ENCODE measurements at places on chromosomes 2 and 18.
A peak's percentile ranks its signal among the peaks of the same experiment; 100 is the strongest.

GRCh38 chr2:1306014-1306686, 107.1 kb upstream of the TPO start:
- no peak for DNase-seq

DNA sequence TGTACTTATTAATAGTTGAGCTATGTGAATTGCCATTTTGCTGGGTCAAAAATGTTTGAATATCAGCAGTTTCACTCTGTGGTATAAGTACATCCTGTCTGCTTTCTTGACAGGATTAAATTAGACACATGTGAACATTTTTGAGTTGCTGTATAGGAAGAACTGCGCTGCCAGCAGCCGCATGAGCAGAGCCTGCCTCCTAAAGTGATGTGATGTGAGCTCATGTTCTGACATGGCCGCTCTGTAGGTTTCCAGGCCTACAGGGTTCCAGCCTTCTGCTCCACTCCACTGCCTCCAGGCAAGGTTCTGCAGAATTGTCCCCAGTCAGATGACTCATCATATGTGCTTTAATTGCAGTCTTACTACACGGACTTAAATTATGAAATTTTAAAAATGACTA, 119.7 kb upstream of the NFATC1 start:
- no peak for DNase-seq

GRCh38 chr2:15126373-15126772, 434.8 kb downstream of the NBAS start:
- no peak for DNase-seq

GRCh38 chr2:164570475-164570874, 50.8 kb downstream of the GRB14 start:
- DNase-seq = no peak

GRCh38 chr2:23366720-23367119, 18.3 kb upstream of the KLHL29 start:
- no peak for DNase-seq

DNA sequence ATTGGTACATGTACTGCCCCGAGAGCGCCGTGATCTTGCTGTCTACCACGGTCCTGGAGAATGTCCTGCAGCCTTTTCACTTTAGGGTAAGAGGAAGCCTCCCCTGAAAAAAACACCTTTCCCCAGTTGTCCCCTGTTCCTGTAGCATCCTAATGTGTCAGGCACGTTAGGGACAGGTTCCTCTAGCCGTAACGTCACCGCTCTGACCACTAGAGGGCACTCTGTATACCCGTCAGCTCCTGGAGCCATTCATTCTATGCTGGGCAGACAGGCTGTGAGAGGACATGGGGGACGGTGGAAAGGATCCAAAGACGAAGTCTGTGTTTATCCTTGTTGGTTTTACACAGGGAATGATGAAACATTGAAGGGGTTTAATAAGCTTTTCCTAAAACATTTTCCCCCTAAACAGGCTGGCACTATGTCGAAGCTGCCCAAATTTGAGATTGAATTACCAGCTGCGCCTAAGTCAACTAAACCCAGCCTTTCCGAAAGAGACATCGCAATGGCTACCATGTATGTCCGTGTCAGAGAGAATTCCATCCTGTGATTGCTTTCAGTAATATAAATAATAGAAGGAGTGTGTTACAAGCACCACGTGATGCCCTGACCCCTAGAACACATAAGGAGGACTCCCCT, 12.7 kb downstream of the RMC1 start:
- peak; percentile 64 for DNase-seq

GRCh38 chr18:22320155-22320554, 97.6 kb downstream of the CTAGE1 start:
- DNase-seq = no peak

DNA sequence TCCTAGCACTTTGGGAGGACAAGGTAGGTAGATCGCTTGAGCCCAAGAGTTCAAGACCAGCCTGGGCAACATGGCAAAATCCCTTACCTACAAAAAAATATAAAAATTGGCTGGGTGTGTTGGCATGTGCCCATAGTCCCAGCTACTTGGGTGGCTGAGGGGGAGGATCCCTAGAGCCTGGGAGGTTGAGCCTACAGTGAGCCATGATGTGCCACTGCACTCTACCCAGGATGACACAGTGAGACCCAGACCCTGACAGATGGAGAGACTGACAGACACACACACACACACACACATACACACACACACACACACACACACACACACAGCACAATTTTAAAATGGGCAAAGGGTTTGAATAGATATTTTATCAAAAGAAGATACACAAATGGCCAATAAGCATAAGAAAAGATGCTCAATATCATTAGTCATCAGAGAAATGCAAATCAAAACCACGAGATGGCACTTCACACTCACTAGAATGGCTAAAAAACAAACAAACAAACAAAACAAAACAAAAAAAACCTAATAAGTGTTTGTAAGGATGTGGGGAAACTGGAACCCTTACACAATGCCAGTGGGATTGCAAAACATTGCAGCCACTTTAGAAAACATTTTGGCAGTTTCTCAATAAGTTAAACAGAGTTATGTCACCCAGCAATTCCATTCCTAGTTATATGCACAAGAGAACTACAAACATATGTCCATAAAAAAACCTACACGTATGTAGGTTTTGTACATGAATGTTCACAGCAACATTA, 42.3 kb downstream of the BAZ2B start:
- no peak for DNase-seq

DNA sequence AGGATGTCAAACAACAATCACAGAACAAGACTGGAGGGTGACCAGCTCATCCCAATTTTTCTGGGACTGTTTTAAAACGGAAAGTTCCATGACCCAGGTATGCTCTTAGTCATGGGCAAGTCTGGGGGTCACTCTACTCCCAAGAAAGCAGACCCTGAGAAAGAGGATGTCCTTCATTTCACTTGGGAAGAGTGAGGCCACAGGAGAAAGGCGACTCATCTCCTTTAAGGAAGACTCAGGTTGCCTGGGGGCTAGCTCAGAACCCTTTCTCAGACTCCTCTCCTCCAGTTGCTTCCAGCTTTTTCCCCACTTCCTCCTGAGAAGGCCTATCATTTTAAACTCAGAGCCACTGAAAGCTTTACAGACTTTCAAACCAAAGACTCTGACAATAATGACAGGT, 9.3 kb downstream of the RNF152 start:
- DNase-seq = no peak

GRCh38 chr2:36172824-36173223, 182.8 kb upstream of the CRIM1 start:
- DNase-seq = no peak

- no peak for DNase-seq
Measured at GRCh38 chr2:8833853-8834252, 3.6 kb downstream of the KIDINS220 start.

- DNase-seq = no peak
Measured at GRCh38 chr2:62698653-62699052, 6.9 kb upstream of the EHBP1 start.

DNA sequence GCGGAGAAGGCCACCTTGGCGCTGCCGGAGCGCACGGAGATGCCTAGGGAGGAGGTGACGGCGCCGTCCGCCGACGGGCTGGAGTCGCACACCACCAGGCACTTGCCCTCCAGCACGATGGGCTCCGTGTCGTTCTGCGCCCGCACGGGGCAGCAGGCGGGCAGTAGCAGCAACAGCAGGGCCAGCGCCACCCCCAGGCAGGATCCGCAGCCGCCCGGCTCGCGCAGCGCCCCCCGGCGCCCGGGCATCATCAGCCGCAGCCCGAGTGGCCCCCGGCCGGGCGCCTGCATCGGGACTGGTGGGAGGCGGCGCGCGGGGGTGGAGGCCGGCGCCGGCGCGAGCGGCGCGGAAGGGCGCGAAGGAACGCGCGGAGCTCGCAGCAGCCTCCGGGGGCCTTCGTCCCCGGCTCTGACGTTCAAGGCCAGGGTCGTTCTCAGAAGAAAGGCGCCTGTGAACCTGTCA, 2.2 kb downstream of the CBLN2 start:
- DNase-seq = no peak

DNA sequence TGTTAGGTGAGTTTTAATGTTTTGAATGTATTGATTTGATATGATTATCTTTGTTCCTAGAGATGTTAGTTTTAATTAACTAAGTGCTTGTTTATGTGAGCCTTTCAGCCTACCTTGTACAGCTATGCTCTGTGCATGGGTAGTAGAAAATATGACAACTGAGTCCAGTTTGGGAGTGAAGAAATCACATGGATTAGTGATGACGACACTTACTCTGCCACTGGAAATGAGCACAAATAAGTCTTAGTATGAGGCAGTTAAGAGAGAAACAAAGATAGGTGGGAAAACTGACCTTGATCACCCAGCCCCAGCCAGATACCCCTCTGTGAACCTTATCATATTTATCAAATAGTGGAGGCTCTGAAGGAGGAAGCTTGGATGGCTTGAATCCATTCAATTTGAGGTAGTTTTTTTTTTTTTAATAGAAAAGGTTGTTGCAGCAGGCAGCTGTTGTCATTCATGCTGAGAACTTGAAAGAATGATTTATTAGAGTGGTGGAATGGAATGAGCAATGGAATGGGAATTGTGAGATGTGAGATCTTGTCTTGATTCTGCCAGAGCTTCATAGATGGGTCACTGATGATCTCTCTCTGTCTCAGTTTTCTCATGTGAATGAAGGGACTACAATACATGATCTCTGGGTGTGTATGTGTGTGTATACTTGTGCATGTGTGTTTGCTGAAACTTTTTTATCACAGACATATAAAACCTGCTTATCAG, 96.4 kb downstream of the MAP3K20 start:
- no peak for DNase-seq

GRCh38 chr18:22082408-22082807, 87.0 kb upstream of the GATA6 start:
- DNase-seq = no peak

GRCh38 chr2:17583166-17583565, 42.7 kb downstream of the VSNL1 start:
- DNase-seq = no peak

- no peak for DNase-seq
Measured at GRCh38 chr2:164816900-164817299, 24.7 kb downstream of the COBLL1 start.

DNA sequence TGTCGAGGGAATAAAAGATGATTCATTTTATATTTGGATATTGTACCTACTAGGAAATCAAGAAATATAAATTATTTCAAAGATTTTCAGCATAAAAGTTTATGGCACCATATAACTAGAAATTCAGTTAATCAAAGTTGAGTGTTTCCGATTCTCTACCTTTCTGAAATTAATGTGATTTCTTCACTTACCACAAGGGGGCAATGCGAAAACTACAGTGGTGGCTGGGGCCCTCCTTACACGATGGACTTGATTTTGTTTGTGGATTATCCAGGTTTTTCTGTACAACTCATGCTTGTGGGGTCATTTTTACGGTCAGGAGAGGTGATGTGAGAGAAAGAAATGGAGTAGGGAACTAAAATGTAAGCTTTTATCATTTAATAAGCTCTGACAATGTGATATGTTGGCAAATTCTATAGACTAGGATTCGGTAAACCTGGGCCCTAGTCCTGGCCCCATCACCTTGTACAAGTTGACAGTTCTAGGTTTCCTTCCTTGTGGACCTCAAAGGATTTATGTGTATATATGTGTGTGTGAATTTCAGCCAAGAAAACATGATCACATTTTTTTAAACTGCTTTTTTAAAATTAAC, 47.6 kb downstream of the G6PC2 start:
- DNase-seq = peak; percentile 23

DNA sequence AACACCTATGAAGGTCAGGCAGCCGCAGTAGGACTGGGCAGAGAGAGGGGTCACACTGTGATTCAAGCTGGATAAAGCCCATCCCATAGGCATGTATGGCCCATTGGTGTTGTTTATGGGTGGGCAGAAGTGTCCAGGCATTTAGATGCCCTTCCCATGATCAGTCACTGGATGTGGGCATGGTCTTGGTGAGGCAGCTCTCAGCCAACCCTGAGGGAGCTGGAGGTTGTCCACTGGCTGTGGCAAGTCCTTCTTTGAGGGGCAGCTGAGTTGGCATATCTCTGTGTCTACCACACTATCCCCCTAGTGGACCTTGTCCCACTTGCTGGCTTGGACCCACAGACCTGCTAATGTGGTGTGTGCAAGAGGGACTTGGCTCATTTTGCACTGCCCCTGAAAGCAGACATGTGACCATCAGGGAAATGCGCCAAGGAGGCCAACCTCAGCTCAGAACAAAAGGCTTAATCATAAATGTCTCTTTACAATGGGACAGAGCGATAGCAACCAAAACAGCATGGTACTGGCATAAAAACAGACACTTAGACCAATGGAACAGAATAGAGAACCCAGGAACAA, 82.0 kb downstream of the TMEM17 start:
- no peak for DNase-seq

GRCh38 chr18:29004921-29005320, 828.0 kb upstream of the CDH2 start:
- DNase-seq = no peak

DNA sequence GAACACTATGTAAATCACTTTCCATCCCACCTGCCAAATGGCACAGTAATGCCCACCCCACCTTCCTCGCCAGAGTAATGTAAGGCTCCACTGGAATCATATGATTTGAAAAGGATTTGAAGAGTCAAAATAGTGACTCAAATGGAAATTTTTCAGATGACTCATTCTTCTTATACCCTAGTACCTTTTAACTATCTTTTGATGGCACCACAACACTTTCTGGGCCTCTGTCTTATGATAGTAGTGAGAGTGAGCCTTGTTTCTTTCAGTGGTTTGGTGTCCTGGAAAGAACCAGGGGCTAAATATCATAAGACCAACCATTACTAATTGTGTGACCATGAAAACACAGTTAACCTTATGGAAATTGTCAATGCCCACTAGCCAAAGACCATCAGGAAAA, 235.4 kb upstream of the SLC14A2 start:
- DNase-seq = no peak

DNA sequence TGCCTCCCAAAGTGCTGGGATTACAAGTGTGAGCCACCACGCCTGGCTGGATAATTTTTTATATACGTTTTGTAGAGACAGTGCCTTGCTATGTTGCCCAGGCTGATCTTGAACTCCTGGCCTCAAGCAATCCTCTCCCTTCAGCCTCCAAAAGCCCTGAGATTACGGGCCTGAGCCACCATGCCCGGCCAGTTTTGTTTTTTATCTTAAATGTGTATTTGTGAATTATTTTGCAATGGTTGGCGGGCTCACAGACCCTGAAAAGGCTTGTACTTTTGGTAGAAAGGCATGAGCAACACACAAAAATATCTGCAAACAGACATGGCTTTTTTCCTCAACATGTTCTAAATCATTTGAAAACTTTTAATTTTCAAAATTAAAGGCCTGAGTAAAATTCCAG, 73.4 kb upstream of the TMEM18 start:
- no peak for DNase-seq

DNA sequence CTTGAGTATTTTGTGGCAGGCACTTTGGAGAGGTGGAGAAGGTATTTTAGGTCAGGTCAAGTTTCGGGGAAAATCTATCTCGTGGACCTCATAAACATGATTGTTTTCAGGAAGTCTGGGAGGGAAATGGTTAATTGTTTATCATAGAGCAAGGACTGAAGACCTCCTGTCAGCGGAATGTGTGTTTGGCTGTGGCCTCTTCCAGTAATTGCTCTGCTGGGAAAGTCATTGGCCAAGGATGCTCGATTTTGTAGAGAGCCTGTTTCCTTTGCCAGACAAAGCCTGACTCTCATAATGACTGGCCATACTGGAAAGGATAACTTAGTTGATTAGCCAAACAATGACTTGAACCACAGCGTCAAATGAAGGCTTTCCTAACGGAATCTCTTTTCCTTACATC, 30.0 kb downstream of the IL1R2 start:
- no peak for DNase-seq

GRCh38 chr2:231117922-231118613, 6.8 kb downstream of the HTR2B start:
- no peak for DNase-seq

GRCh38 chr2:108125581-108125980, 114.2 kb upstream of the SULT1C3 start:
- DNase-seq = no peak

GRCh38 chr2:39408351-39409136, 28.5 kb downstream of the MAP4K3 start:
- no peak for DNase-seq

GRCh38 chr2:12363138-12363537, 353.6 kb upstream of the TRIB2 start:
- no peak for DNase-seq
